Activated T-cell treated with anti-CD3 and anti-CD28 coated beads, Interleukin-2, amount 50 U/mL, for 72 hours (primary cell): ENCODE measurements at places on chromosomes 12 and 14.

- no peak for DNase-seq
Measured at GRCh38 chr12:78703820-78704525, 160.6 kb upstream of the SYT1 start.

DNA sequence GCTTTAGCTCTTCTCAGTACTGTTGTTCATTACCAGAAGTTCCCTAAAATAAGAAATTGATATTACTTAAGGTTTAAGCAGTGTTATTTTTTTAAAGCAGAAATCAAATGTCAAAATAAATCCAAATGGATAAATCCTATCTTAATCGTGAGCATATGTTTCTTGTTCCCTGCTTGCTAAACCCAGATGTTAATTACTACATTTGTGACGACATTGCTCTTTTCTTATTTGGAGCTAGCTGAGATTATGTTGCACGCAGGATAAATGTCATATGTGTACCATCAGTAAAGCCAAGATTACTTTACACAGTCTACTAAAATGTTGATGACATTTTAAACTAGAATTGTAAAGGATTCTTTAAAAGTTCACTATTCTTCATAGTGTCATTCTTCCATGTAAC lies 157.5 kb downstream of the PLCZ1 start:
- no peak for DNase-seq

- DNase-seq: no peak
Measured at GRCh38 chr12:70757830-70758493, 120.7 kb upstream of the PTPRB start.

DNA sequence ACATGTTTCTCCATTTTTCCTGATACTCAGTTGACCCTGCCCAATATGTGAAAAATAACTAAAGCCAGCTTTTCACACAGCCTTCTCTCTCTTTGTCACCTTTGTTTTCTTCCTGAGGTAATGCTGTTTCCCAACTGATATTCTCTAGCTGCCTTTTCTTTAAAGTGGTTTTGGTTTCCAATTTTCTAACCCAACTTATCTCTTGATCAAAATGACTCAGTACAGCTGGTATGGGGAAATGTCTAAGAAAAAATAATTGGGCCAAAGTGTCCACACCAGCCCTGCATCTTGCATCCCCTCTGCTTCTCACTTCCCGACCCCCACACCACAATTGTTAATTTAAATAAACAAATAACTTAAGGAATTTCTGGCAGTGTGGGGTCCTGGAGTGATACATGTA lies 193.8 kb downstream of the SYT1 start:
- no peak for DNase-seq

DNA sequence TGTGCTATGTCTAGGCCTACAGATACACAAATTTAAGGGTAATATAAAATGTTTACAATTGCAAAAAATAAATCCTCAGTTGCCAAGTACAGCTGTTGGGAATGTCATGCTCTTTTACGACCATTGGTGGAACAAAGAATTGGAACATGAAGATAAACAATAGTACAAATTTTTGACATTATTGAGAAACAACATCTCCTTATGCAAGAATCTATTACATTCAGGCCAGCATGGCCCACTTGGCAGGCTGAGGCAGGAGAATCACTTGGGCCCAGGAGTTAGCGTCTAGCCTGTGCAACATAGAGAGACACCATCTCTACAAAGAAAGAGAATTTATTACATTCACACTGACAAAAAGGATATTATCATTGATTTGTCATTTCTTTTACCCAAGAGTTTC lies 135.9 kb upstream of the NTF3 start:
- DNase-seq: no peak

DNA sequence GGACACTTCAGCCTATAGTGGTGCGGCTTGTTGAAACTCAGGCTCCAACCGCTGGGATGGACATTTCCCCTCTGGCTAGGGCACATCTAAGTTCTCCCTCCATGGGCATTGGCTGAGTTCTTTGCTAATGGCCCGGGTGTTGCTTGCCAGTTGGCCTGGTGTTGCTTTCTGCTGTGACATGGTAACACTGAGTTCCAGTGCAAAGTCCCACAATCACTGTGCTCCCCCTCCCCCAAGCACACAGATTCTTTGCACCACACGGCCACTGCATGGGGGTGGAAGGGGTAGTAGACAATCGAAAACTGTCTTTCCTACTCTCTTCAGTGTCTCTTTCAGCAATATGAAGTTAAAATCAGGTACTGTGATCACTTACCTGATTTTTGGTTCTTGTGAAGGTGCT lies 308.2 kb downstream of the FUT8 start:
- no peak for DNase-seq

DNA sequence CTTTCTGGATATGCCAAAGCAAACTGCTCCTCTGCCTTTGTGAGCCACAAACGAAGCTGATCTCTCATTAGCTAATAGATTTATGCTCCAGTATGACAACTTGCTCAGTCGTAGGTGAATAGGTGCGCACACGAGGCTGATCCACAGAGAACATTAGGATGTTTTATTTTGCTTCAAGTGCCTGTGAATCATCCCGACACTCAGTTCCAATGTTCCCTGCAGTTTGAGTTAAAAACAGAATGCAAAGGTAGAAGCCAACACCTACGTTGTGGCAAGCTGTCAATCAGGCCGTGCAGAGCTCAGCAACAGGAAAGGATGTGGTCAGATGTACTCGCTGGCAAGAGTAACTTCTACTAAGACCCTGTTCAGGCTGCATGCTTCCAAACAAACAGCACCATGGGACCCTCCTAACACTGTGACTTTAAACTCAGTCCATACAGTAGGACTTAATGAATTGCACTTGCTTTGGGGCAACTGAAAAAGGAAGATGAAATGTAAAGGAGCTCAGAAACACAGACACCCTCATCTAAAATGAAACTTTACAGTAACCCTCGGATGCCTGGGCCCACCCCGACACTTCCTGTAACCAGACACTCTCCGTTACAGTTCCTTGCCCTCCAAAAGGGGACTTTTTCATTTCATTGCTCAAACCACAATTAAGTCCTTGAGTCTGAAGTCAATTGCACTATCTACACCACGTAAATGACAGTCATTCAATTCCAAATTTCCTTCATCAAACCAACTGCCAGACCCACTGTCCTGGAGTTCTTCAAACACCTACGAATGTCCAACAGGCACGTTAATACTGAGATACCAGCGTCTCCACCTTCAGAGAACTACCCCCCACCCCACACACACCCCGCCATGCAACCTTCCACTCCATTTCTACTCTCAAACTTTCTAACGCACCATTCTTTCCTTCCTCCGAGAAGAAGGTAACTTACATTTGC lies 1.6 kb downstream of the CCDC88C start:
- peak; percentile 71 for DNase-seq

DNA sequence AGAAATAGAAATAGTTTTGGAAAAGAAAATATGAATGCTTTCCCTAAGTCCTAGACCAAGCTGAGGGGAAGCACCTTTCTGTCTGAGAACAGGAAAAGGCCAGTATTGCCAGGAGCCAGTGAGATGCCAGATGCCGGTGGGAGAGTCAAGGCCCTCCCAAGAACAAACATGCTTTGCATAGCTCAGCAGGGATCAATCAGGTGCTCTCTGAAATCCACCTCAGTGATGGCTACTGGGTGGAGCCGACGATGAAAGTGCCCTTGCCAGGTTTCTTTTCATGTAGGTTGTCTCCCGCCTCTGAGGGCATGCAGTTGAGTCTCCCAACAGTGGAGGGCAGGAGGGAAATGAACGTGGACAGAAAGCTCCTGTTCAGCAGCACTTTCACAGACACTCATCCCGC lies 28.3 kb downstream of the DEGS2 start:
- no peak for DNase-seq

DNA sequence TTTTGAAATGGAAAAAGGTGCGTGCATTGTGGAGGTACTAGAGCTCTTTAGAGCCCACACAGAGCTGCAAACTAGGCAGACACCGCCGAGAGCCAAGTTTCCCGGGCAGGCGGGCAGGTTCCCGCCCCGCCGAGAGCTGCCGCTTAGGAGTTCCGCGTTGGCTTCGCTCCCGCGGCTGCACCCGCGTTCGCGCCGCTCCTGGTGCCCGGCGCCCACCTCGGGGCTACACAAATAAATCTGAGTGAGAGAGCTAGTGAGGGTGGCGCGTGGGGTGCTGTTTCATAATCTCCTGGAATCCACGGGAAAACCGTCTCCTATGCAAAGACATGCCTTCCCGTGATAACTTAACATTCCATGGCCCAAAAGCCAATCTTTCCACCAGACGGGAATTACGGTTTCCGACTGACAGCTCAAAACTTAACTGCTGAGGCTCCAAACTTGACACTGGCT lies 645 bp downstream of the KITLG start:
- no peak for DNase-seq

GRCh38 chr14:68942296-68943035 lies 36.6 kb downstream of the ACTN1 start:
- no peak for DNase-seq

DNA sequence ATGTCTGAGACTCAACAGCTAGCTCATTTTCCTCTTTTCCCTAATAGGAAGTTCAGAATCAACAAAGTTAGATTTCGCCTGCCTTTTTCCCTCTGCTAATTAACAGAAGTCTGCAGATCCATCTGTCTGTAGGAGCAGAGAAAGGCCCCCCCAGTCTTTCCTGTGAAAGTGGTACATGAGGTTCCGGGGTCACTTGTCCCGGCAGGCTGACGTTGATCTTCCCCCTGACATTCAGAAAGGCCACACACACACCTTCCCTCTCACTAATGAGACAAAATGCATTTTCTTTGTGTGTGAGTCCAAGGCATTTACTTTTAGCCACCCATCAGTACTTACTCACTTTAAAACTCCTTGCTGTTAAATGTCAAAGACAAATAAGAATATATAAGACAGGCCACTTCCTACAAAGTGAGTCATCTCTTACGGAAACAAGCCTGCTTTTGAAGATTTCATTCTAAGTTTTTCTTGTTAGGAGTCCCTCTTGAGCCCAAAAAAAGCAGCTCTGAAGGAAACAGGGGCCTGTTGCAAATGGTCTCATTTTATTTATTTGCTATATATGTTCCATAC lies 138.7 kb downstream of the TTC7B start:
- peak; percentile 10 for DNase-seq

- DNase-seq: no peak
Measured at GRCh38 chr12:104605685-104606084, 148.9 kb downstream of the CHST11 start.

- DNase-seq: no peak
Measured at GRCh38 chr12:90859591-90859990, 95.4 kb downstream of the CCER1 start.

DNA sequence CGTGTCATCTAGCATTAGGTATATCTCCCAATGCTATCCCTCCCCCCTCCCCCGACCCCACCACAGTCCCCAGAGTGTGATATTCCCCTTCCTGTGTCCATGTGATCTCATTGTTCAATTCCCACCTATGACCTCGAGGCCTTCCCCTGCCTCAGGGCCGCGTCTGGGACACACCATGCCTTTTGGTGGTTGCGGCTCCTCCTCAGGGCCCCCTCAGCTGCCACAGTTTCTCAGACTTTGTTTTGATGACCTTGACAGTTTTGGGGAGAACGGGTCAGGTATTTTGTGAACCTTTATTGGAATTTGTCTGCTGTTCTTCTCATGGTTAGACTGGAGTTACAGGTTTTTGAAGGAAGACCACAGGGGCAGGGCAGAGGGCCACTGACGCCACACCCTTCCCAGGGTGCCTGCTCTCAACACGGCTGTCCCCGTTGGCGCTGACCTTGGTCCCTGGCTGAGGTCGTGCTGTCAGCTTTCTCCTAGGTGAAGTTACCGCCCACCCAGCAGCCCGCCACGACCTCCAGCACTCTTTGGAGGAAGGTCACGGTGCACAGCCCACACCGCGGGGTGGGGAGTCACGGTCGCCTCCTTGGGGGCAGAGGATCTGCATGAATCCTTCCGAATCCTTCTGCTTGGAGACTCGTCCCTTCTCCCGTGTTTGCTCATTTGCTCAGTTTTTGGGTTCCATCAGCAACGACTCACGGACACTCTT lies 130.5 kb downstream of the KIF26A start:
- no peak for DNase-seq

DNA sequence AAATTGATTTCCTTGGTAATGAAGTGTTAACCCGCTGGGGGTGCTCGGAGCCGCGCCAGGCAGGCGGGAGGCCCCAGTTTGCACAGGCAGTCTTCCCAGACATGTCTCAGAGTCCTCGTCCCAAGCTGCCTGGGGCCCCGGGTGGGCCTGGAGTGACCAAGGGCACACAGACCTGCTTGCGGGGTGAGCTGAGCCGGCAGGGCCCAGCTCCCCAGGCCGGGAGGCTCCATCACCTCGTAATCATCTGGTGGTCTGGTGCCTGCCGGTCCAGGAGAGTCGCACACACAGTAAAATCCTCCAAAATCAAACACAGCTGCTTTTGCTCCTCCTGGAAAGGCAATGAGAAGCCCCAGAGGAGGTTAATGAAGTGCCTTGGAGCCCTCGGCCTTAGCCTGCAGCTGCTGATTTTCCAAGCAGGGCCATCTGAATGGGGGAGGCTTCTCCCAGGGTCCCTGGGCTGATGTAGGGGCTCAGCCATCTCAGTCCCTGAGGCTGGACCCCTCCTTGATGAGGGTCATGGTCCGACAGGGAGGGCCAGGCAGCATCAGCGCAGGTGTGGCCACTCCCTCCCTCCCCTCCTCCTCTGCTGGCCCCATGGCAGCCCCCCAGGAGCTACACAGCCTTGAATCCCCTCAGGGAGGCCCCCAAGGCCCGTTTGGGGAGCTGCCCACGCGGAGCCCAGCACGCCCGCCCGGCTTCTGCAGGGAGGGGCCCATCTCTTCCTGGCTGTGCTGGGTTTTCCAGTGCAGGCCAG lies 39.4 kb upstream of the FBRSL1 start:
- DNase-seq: no peak

DNA sequence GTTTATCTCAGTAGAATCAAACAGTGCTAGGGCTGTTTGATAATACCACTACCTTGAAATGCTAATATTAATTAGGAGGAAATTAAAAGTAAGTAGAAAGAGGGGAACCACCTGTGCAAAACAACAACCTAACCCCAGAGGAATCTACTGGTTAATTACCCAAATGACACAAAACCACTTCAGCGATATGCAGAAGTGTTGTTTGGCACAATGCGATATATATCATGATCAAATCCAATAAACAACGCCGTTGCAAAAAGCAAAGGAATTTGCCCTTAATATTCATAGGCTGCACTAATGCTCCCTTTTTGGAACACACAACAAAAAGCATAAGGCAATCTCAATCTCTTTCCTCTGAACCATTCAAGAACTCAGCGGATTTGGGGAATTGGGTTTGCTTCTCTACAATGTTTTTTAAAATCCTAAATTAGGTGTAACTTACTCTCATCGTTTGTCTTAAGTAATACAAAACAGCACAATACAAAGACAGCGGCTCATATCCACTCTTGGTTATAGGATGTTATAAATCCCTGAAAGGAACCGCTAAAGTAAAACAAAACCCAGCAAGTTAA lies 1.5 kb downstream of the MAP4K5 start:
- DNase-seq: no peak
